ENCODE measurements at places on chromosomes 11 and 22.

- no peak for DNase-seq
These were observed 457 bp downstream of the CPSF7 start for GRCh38 chr11:61429346-61429690.

DNA sequence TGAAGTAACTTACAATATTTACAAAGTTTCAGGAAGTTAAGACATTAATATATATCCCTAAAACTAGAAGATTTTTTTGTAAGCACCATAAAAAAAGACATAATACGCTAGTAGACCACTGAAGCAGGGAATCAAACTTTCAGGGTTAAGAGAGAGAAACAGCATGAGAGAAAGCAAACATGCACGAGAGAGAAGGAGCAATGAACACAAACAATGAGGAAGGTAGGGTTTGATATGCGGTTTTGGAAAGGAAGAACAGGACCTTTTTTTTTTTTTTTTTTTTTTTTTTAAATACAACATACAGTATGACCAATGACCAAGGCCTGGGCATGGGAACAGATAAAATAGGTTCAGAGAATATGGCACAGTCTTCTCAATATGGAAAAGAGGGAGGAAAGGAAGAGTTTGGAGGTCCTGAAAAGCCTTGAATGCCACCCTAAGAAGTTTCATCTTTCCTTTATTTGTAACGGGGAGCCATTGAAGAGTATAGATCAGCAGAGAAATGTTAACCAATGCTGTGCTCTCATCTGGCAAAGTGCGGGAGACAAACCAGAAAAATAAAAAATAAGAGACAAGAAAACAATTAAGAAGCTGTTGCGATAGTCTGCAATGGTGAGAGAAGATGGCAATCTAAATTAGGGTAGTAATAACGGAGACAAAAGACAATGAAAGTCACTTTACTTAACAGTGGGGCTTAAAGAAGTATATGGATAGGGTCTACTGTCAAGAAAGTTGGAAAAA is 101.0 kb downstream of the USP35 start:
- DNase-seq, result no peak

DNA sequence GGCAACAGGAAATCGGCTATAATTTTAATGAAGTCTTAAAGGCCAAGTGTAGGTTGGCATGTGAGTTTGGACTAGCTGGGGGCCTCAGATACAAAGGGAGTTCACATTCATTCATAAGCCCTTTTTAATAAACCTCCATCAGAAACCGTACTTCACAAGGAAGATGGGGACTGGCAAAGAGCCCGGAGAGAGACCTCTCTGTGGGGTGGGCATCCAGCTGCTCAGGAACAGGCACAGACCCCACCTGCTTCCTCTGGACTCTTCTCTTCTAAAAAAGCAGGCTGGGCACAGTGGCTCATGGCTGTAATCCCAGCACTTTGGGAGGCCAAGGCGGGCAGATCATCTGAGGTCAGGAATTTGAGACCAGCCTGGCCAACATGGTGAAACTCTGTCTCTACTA is 3.9 kb upstream of the ARFGAP3 start:
- no peak for DNase-seq

GRCh38 chr11:99630629-99631028 is 609.9 kb downstream of the CNTN5 start:
- DNase-seq, result no peak

DNA sequence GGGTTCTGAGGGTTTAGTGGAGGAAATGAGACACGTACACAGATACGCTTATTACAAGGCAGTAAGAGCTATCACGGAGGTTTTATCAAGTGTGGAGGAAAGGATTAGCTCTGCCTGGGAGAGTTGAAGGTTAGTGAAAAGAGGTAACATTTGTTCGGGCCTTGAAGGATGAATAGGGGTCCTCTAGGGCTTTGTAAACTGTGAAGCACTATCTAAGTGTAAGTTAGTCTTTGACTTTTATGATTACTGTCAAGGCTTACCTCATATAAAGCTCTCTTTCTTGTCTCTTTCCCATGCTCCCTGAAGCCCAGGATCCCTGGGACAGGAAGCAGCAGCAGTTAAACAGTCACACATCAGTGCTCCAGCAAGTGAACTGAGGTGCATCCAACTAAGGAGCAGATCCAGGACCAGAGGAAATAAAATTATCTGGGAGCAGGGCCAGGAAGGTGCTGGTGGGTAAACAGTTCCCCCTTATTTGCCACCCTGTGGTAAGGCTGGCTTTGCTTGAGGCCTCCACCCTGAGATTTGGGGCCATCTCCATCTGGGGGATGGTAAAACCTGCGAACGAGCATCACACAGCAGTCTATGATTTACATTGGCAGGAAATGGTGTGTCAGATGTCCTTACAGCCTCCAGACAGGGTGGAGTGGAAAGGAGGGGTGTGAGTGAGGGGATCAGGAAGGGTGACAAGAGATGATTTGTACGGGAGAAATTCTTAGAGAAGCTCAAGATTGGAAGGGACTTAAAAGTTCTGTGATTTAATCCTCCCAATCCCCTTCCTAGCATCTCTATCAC is 27.2 kb downstream of the GVQW3 start:
- DNase-seq, result no peak

GRCh38 chr11:41613326-41613725 is 153.9 kb upstream of the LRRC4C start:
- DNase-seq, result no peak

DNA sequence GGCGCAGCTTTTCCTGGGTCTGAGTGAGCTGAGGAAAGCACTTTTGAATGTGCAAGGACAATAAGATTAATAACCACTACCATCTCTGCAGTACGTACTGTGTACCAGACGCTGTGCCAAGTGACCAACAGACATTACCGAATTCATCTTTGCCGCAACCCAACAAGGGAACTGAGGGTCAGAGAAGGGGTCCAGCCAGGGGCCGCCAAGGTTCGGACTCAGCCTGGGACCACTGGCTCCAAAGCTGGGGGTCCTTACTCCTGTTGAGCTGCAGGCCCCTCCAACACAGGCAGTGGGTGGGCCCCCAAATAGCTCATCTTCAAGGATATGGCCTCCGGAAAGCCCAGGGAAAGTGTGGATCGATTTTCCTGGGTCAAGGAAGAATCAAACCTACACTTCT is 55.0 kb upstream of the EMID1 start:
- DNase-seq, result no peak

DNA sequence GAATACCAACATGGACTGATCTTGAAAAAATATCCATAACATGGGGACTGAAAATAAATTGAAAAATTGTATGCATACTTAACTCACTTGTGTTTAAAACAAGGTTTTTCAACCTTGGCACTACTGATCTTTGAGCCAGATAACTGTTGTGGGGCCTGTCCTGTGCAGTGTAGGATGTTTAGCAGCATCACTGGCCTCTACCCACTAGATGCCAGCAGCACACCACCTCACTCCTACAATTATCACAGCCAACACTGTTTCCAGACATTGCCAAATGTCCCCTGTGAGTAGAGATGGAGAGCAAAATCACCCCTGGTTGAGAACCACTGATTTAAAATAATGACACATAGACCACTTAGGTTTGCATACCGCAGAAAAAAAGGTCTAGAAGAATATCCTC is 45.0 kb upstream of the SLC1A2 start:
- no peak for DNase-seq

- no peak for DNase-seq
These were observed 13.6 kb downstream of the KCNJ5 start for GRCh38 chr11:128904656-128905344.

- no peak for DNase-seq
These were observed 2.7 kb downstream of the P2RY6 start for GRCh38 chr11:73274722-73275380.

GRCh38 chr11:117428186-117428855 is 100.7 kb downstream of the CEP164 start:
- no peak for DNase-seq

GRCh38 chr11:3190600-3190999 is 25.5 kb upstream of the OSBPL5 start:
- no peak for DNase-seq

- DNase-seq, result no peak
These were observed 4.3 kb upstream of the APOBEC3A start for GRCh38 chr22:38953091-38953490.

DNA sequence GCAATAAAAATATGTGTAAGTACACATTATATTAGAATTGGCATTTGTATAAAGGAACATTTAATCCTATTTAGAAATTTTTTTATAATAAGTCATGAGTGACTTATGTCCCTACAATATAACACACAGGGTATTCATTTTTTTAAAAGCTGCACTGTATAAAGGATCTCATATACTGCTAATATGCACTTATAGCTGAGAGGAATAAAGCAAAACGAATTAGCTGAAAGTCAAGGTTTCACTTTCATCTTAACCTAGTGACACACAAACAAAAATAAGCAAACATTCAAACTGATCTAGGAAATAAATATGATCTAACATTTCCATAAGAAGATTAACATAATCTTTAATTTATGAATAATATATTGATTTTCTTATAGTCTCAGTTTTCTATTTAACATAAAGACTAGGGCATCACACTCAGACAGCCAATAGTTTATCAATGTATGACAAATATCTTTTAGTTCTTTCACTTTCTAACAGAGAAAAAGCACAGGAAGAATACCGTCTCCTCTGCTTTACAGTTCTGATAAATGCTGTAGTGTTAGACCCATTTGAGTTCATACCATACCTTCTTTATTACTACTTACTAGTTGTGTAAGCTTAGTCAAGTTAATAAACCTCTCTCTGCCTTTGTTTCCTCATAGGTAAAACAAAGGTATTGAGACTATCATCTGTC is 42.9 kb downstream of the DCDC1 start:
- no peak for DNase-seq

- DNase-seq, result no peak
These were observed 71.0 kb downstream of the PTPRJ start for GRCh38 chr11:48051217-48051830.

DNA sequence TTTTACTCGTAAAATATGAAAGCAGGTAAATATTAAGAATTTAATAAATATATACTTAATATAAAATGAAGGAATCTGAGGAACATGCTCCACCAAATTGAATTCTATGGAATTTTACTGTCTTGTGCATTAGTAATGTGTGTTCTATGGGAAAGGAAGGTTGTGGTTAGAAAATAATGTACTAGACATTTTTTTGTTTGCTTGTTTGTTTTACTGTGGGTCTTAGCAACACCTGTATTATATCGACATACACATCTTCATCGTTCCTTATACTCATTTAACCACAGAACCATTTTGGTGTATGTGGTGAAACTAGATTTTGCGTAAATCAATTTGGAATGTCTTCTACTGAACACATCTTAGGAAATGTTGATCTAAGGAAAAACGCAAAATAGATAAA is 114.1 kb upstream of the MTMR2 start:
- DNase-seq, result no peak

- DNase-seq, result peak; percentile 10
These were observed 866 bp downstream of the EXPH5 start for GRCh38 chr11:108592591-108593213.

- no peak for DNase-seq
These were observed 97.9 kb downstream of the WNT7B start for GRCh38 chr22:45878901-45879551.

- no peak for DNase-seq
These were observed 3.9 kb downstream of the RASL10A start for GRCh38 chr22:29311464-29312217.

- no peak for DNase-seq
These were observed 716.6 kb downstream of the BRD1 start for GRCh38 chr22:49111085-49111484.

- DNase-seq, result no peak
These were observed 474.4 kb downstream of the INSC start for GRCh38 chr11:15589070-15589626.

GRCh38 chr11:14622223-14622954 is 21.2 kb upstream of the PDE3B start:
- DNase-seq, result no peak

DNA sequence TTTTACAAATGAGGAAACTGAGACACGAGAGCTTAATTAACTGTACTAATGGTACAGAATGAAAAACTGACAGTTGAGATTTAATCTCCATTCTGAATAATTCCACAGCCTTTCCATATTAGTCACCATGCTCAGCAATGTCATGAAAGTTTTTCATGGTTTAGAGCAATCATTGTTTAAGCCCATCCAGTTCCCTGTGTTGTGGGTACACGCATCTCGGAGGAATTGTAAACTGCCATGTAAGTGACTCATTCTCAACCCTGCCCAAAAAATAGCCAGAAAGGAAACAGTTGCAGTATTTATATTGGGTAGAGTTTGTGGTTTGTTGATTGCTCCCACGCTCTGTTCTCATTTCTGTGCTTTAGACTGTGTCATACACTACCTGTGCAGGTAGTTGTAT is 1790.8 kb downstream of the LRRC4C start:
- DNase-seq, result no peak

DNA sequence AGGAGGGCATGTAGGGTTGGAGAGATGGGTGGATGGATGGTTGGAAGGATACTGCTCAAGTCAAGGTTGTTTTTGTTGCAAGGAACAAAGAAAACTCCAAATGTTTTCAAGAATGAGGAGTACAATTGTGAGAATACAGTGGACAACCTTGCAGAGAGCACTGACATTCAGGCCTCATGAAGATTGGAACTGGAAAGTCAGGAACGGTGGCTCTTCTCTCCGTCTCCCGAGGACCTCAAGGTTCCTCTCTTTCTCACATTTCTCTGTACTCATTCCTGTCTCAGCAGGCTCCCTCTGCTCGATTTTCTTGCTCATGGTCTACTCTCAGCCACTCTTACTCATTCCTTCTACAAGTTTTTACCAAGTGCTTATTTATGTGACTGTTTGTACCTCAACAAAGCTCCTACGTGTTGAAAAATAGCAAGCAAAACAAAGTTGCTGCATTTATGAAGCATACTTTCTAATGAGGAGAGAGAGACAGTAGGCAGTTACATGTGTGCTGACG is 97.6 kb downstream of the SWAP70 start:
- DNase-seq, result no peak

- no peak for DNase-seq
These were observed 784 bp downstream of the SULT4A1 start for GRCh38 chr22:43861529-43861928.

GRCh38 chr11:15099267-15099666 is 15.5 kb upstream of the INSC start:
- DNase-seq, result no peak

GRCh38 chr11:64290352-64291261 is 495 bp upstream of the KCNK4 start:
- DNase-seq, result no peak

GRCh38 chr22:38034278-38034882 is 22.8 kb upstream of the PICK1 start:
- peak; percentile 79 for DNase-seq

GRCh38 chr11:126060757-126061171 is 1.9 kb downstream of the CDON start:
- DNase-seq, result no peak

GRCh38 chr11:27701355-27702105 is 1.3 kb upstream of the BDNF start:
- peak; percentile 54 for DNase-seq

DNA sequence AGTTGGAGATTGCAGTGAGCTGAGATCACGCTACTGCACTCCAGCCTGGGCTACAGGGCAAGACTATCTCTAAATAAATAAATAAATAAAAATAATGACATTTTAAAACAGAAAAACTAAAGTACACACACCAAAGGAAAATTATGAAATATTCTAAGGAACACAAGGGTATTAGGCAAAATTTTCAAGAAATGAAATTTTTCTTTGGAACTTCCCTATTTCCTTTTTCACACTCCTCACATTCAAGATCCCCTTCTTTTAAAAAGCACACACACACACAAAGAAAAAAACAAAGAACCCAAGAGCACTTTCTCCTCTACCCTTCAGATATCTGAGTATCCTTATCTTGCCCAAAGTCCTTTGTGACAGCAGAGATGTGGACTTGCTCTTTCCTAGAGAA is 92.8 kb downstream of the CCDC73 start:
- DNase-seq, result no peak

Data from hippocampal formation (tissue), 2 donors.